ENCODE measurements at places on chromosomes 6 and 20.

GRCh38 chr20:49794336-49795134, 18.1 kb upstream of the SLC9A8 start:
- DNase-seq: peak; percentile 36

DNA sequence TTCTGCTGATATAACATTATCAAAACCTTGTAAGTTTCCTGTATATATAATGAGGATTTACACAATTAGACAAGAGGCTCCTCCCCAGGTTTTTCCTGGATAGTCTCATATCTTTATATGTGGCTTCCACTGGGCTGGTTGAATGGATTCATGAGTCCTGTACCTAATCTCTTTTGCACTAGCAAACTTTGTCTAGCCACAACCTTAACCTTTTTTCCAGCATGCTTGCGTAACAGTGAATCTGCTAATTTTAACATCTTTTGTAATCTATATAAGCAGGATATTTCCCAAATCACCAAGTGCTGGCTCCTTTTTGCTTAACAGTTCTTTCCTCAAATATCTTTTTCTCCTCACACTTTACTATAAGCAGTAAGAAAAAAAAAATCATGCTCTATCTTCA, 153.6 kb downstream of the COL21A1 start:
- no peak for DNase-seq

DNA sequence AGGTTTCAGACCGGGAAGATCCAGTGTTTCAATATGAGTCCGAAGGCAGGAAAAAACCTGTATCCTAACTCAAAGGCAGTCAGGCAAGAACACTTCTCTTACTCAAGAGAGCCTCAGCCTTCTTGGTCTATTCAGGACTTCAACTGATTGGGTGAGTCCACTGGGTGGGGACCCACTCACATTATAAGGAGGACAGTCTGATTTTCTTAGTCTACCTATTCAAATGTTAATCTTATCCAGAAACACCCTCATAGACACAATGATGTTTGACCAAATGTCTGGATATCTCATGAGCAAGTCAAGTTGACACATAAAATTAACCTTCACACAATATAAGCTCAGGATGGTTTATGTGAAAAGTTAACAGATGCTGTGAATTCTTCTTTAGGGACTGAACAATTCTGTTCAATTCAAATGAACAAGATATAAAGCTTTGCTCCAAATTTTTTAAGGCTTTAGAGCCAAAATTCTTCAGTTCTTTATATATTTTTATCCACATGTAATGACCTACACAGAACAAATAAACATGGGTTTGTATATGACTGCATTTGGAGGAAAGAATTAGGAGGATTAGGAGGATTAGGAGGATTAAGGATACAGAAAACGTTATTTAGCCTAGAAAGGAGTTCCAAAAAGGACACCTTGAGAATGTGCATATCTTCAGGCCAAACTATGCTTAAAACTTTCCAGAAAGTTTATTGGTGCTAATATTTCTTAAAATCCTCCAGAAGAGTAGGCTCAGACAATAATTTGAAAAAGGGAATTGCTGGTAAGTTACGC, 35.3 kb upstream of the LAMA2 start:
- DNase-seq: no peak

DNA sequence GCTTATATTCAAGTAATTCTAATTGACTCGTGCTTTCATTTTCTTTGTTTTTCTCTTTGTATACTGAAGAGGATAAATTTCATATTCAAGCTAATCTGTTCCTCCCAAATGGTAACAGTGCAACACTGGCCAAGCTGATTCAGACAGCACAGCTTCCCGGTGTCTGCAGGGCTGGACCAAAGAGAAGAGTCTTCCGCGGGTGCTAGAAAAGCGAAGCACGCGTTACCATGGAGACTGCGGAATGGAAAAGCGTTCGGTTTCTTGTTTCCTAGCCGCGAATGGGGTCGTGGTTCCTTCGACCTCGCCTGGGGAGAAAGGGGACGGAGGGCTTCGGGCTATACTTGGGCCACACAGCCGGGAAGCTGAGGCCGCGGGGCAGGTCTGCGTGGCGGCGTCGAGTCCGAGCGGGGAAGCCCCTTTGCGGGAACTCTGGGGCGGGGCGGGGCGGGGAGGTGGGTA, 6.2 kb upstream of the ZNF311 start:
- peak; percentile 40 for DNase-seq

GRCh38 chr6:144582939-144583613, 297.9 kb downstream of the UTRN start:
- DNase-seq: peak; percentile 93

DNA sequence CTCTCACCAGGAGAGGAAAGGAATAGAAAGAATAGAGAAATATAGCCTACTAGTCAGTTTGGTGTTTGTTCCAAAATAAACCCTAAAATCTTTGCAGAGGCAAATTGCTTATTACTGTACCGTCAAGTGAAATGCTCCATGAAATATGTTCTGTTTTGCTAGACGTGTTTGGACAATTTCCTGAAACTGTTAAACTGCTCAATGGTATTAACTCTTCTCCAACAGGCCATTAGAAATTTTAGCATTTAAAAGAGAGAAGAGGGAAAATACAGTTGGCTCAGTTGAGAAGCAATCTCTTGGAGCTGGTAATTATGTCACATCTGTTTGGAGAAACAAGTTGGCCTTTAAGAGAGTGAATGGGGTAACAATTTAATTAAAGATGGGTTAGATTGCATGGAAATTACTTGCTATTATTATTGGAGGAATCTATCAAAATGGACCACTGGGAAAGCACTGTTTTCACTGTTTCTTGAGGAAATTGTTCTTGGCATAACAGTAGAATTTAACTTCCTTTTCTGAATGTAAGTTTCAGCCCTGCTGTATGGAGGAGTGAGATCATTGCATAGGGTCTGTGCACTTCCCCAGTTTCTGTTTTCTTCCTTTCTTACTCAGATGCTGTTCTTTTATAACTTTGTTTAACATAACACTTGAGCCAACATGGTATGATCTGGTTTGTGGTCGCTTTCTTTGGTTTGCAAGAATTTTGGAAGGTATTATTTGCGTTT, 373.6 kb downstream of the PLCB1 start:
- DNase-seq: no peak

DNA sequence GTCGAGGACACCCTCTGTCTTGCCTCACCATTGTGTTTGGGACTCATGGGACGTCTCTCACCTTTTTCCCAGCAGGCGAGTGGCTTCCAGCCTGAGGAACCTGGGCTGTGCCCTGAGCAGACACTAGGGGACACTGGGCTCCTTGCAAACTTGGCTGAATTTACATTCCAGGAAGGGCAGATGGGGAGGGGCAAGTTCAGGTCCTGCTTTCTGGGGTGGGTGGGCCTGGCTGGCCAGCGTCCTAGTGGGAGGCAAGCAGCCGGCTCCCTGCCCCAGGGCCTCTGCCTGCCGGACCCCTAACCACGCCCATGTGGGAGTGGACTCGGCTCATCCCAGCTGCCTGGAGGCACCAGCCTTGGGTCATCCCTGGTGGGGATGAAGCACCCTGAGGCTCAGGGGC, 48.2 kb upstream of the MLN start:
- DNase-seq: peak; percentile 15

- no peak for DNase-seq
Measured at GRCh38 chr6:29517728-29518440, 30.1 kb upstream of the MAS1L start.

DNA sequence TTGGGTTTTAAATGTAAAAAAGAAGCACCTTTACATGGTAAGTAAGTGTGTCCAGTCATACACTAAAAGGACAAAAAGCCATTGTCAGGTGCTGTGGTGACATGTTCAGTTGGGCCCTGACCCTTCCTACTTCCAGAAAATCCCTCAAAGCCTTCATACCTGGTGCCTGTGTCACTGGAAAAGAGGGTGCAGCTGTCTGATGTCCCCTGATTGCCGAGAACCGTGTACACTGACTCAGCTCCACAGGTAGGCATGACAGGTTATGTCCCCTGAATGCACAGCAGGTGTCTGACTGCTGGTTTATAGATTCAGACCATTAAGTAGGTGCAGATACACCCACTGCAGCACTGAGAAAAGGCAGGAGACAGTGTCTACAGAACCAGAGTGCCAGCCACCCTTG, 99.1 kb downstream of the FOXC1 start:
- no peak for DNase-seq

DNA sequence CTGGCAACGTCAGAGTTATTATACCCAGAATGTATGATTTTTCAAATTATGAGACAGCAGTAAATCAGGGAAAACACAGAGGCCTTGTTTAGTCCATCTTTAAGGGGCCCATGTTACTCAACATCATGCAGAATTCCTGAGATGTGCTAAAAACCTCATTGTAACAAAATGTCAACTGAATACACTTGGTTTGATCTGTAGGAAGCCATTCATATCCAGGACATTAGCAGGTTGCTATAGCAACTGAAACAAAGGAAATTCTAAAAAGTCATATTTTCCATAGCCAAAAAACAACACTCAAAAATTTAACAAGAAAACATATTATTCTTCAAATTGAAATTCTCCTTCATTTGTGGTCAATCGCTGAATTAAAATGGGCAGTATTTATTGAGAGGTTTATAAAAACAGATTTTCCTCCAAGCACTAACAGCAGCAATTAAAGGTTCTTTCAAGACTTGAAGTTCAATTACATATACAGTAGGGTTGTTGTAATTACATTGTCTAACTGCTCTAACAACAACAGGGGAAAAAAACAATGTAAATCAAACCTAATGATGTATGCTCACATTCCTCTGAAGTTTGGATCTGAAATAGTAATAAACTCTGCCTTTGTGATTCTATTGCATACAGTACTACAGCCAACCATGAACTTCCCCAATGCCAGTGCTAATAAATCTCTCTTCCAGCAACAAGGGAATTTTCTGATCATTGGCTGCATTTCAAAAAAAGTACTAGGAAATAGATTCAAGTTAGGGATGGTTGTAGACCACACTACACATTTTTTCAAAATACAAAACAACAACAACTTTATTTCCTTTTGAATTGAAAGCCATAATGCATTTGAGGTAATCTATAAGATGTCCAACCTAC, 34.9 kb downstream of the COL12A1 start:
- DNase-seq: no peak

DNA sequence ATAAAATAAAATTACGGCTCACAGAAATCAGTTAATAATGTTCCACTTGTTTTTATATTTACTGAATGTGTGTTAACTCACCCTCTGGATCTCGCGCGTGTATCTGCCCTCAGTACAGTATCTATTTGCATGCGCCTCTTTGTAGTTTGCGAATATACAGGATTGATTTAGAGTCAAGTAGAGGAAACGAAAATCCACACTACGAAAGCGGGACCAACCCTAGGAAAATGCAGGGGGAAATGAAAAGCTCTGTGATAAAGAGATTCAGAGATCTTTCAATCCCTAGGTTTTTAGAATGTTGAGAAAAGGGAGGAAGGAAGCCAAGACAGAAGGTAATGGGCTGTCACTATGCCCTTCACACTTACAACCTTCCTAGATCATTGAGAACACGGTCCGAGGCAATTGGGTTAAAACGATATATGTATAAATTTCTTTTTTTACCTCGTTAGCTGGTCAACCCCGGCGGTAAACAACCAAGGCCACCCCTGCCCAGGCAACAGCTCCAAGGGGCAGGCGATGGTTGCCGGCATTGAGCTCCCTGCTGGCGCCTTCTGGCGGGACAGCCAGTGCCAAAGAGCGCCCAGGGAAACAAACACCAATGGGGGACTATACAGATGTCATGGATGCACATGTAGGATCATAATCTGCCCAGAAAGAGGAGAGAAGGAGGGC, 792 bp upstream of the FUT9 start:
- no peak for DNase-seq

DNA sequence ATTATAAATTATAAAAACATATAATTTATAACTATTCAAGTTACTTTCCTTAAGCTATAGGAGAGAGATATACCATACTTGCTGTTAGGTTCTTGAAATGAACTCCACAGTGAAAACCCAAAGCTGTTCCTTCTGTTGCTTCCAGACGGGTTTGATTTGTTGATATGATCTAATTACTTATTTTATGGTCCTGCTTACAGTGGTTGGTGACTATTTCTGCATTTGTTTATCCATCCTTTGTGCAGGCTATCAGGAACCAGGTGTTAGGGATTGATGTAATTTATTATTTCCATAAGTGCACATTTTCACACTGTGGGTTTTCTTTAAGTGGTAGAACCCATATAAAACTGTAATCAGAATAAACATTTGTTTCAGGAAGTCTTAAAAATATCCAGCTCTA, 167.1 kb downstream of the KIF6 start:
- no peak for DNase-seq

DNA sequence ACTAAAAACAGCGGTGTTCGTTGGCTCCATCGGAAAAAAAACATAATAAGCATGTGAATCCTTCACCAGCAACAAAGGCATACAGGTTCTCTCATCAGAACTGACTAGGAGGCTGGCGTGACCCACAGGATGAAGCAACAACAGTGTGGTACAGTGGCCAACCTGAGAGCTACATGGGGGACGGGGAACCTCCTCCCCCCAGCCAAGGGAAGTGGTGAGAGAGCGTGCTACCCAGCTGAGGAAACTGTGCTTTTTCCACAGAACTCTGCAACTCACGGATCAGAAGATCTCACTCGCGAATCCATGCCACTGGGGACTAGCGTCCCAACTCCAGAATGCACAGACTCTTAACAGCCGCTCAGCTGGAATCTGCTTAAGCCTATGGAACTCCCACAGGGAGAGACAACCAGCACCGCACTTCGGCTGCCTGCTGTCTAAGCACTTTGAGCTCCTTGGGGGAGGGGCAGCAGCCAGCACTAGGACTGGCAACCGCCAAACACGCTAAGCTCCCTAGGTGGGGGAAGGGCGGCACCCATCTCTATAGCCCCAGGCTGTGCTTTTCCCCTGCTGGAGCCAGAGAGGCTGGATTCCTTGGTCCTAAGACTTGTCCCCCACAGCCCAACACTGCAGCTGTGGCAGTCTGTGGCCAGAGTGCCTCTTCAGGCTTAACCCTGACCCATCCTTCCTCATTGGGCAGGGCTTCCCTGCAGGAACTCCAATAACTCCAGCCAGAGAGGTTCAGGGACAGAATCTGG, 538.3 kb upstream of the BTBD3 start:
- no peak for DNase-seq

DNA sequence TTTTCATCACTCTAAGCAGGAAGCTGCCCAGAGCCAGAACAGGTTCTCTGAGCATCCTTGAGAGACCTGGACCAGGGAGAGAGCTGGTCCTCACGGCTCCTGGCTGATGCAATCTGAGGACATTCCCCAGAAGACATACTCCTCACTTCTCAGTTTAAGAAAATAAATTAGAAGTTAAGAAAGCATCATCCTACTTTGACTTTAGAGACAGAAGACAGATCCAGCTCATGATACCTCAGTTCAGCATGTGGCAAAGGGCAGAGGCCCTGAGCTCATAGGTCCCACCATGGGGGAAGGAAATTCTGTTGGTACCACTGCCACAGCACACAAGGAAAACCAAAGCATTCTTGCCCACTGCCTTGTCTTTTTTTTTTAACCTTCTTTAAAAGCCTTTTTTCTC, 378.1 kb upstream of the JARID2 start:
- DNase-seq: no peak

GRCh38 chr6:111683749-111684267, 78.1 kb upstream of the TRAF3IP2 start:
- no peak for DNase-seq

DNA sequence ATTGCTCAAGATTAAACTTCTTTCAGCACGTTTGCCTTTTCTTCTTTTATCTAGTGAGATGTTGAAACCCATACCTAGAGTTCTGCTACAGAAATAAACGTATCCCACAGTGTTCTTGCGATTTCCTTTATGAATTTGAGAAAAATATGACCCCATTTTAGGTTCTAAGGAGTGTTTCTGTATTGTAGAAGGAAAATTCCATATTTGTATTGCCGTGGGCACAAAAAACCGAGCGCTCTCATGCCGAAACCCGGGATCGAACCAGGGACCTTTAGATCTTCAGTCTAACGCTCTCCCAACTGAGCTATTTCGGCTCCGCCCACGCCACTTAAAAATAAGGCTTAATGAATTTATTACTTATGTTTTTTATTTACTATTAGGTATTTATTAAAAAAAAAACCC, 23.7 kb downstream of the ZNF311 start:
- DNase-seq: peak; percentile 83

GRCh38 chr6:144606083-144606482, 320.9 kb downstream of the UTRN start:
- no peak for DNase-seq
